Activated CD4-positive, alpha-beta T cell treated with anti-CD3 and anti-CD28 coated beads, Interleukin-2, amount 50 U/mL, for 4 hours (primary cell): ENCODE measurements at places on chromosomes 7 and 10.

DNA sequence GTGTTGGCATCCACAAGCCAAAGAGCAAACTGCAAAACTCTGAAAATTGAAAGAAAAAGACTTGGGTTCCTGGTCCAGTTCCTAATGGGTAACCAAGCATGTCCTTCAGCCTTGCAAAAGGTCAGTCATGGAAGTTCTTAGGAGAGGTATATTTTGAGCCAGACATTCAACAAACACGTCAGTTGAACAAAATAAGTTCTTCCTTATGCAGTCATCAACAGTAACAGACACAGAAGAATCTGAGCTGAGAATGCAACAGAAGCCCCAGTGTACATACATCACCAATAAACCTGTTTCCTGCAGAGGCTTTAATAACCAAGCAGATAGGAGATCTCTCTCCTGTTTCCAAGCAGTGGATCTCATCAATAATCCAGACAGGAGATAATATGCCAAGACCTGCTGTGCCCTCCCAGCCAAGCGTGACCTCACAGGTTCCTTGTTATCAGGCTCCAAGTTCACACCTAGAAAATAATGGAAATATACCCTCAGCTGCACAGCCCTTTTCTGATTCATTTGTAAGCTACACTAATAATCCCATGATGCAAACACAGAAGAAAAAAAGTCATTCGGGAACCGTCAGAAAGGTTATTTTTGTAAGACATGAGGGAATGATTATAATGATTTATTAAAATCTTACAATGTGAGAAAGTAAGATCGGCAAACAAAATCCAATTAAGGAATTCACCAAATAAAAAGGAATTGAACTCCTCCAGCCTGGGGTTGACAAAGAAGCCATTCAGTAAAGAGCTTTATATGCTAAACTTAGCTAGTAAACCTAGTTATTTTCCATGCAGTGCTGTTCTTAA, 90.7 kb downstream of the DGKI start:
- no peak for DNase-seq

- no peak for DNase-seq
Measured at GRCh38 chr10:15426558-15426957, 55.5 kb upstream of the FAM171A1 start.

DNA sequence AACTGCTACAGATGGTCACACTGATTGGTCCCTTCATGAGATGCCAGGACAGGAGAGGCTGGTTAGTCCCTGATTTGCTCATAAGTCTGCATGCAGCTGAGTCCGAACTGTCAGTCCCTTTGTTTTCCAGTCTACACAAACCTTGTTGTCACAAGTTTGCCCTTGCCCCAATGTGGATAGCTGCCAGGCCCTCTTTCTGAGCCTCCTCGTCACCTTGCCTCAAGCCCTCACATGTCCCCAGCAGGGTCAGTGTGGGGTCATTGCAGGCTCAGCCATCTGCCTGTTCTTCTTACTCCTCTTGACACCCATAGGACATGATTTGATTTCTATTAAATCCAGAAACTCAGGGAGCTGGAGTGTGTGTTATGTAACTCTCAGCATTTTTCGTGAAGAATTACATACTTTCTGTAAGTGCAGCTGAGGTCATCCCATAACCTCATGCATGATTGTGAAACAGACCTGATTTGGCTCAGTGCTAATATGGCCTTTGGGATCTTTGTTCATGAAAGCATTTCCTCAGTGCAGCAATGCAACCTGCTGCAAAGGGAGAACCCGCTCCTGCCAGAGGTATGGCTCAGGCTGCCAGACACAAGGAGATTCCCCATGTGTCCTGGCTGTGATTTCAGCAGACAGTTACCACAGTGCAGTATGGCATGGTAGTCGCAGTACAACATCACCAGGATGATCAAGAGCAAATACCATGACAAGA, 70.0 kb upstream of the ZMIZ2 start:
- no peak for DNase-seq

- no peak for DNase-seq
Measured at GRCh38 chr10:118562851-118563250, 32.6 kb downstream of the PRLHR start.

- no peak for DNase-seq
Measured at GRCh38 chr7:155365146-155365874, 67.6 kb downstream of the INSIG1 start.

- DNase-seq = no peak
Measured at GRCh38 chr10:131609176-131609575, 291.6 kb upstream of the PPP2R2D start.

DNA sequence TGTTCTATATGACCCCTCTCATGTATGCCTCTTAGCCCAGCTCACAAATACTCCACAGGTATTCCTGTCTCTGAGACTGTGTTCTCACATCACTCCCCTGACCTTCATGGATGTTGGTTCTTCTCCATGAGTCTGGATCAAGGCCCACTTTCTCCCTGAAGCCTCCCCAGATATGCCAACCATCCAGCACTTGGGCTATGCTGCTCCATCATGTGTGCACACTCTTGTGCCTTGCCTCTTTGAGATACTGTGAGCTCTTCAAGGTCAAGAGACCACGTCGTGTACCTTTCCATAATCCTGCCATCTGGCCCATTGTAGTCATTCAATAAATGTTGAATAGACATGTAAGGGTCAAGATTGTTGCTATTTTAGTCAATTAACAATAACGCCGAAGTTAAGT, 30.1 kb upstream of the TM9SF3 start:
- no peak for DNase-seq

- DNase-seq = no peak
Measured at GRCh38 chr10:44801383-44802327, 109.5 kb upstream of the TMEM72 start.

GRCh38 chr10:34802692-34803091, 12.4 kb downstream of the PARD3 start:
- no peak for DNase-seq

DNA sequence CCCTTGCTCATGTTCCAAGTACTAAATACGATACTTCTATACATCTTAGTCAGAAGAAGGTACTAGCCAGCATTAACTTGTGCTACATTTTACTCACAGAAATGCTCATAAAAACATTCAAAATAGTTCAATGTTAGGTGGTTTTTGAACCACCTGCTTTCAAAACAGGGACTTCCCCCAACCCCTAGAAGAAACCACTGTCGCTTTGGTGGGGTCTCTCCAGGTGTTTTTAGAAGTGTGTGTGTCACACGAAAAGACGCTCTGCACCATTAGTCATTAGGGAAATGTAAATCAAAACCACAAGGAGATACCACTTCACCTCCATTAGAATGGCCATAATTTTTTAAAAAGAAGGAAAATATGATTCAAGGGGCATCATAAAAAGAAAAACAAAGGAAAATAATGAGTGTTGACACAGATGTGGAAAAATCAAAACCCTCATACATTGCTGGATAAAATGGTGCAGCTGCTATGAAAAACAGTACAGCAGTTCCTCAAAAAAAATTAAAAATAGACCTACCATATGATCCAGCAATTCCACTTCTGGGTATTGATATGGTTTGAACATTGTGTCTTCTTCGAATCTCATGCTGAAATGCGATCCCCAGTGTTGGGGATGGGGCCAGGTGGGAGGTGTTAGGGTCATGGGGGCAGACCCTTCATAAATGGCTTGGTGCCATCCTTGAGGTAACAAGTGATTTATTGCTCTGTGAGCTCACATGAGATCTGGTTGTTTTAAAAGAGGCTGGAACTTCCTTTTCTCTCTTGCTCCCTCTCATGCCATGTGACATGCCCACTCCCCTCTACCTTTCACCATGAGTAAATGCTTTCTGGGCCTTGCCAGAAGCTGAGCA, 74.2 kb downstream of the MALSU1 start:
- DNase-seq = peak; percentile 26

DNA sequence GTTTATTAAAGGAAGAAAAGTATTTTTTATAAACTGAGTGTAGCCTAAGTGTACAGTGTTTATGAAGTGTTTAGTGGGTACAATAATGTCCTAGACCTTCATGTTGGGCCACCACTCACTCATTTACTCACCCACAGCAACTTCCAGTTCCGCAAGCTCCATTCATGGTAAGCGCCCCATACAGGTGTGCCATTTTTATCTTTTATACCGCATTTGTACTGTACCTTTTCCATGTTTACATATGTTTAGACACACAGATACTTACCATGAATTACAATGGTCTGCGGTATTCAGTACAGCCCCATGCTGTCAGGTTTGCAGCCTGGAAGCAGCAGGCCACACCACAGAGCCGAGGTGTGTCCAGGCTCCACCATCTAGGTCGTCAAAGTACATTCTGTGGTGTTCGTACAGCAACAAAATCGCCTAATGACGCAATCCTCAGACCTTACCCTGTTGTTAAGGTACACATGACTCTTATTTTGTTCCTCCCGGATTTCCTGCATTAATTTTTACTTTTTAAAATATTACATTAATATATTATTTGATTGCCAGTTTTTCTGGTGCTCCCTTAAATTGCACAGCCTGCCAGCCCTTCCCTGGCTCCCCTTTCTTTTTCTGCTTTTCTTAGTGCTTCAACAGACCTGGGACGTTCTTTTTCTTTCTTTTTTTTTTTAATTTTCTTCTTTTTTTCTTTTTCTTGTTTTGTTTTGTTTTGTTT, 881 bp upstream of the SSBP1 start:
- DNase-seq = no peak

- DNase-seq = no peak
Measured at GRCh38 chr10:76211691-76212090, 780.3 kb downstream of the LRMDA start.

DNA sequence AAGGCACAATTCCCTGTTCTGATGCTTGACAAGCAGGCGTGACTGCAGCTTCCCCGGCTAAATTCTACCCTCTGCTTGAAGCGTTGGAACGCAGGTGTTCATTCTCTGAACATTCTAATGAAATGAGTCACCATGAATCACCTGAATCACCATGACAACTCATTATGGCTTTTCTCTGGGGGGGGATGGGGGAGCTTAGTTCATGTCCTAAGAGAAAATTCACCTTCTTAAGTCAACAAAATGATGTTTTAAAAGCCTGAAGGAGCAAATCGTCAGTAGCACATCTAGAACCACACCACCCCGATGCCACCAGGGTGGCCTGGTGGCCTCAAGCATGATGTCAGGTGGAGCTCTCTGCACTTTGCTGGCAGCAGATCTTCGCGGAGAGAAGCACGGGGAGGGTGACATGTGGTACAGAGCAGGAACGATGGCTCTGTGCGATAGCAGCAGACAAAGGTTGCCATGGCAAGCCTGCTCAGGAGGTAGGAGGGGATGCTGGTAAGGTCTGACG, 33.7 kb downstream of the DDC start:
- DNase-seq = peak; percentile 2

GRCh38 chr7:151327022-151327421, 14.6 kb upstream of the NUB1 start:
- no peak for DNase-seq

DNA sequence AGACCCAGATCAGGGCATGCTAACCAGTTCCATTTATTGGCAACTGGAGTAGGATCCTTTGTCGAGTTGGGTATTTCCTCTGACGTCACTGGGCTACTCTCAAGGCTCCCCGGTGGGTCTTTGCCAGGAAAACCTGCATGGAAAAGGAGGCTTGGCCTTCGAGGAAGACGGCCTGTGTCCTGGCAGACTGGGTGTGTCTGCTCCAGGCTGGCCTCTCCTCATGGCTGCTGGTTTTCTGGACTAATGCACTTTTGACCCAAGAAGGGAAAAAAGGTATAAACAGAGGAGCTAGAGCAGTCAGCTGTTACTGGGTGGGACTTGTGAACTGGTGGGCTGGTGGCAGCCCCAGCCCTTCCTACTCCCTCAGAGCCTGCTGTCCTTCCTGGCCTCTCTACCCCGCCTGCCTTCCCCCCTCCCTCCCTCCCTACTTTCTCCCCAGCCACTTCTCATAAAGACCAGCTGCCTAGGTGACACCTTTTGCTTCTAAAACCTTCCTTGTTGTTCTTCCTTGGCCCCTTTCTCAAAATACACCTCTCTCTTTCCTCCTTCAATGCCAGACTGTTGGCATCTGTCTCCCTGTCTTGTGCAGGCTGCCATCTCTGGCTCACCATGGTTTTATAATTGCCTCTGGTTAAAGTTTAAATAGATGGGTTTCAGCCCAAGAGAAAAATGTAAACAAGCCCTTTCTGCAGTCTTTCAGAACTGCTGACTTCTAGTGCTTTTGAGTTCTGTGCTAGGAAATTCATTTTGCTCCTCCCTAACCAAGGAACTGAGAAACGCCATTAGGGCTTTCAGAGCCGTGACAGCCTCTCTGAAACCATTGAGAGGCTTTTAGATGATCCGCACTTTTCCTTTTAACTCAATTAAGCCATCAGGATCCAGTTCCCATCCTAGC, 101.8 kb upstream of the MKLN1 start:
- DNase-seq = no peak

GRCh38 chr7:130721486-130722277, 12.3 kb downstream of the KLF14 start:
- no peak for DNase-seq

- no peak for DNase-seq
Measured at GRCh38 chr10:31820096-31820495, 108.5 kb downstream of the ARHGAP12 start.

DNA sequence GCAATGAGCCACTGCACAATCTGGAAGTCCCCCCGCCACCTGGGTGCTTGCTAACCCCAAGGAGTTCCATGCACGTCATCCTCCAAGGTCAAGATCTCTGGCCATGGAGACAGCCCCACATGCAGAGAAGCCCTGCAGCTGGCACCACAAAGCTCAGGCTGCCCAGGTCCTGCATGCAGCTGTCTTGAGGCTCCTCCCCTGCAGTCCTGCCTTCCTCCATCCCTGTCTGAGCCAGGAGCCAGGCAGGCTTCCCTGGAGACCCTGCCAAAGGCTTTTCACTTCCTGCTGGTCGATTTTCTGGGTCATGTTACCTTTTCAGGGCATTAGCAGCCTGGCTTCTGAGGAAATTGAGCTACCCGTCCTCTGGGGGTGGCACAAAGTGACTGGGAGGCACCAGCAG, 12.5 kb upstream of the TMEM72 start:
- no peak for DNase-seq

GRCh38 chr7:21617513-21617912, 74.7 kb downstream of the DNAH11 start:
- DNase-seq = no peak

DNA sequence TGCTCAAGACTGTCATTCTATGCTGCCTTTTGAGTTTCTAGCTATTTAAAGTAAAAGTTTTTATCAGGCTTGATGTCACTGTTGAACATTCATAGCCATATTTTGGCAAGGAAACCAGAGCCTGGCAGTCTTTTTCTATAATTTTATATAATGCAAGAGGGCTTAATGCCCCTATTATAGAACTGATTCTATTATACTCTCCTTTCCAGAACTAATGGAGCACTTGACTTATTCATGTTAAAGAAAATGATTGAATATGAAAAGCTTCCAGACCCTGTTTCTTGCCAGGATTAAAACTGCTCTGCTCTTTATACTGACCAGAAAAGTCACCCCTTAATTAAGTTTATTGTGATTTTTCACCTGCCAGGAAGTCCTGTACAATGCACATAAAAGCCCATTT, 337.6 kb upstream of the CHRM2 start:
- DNase-seq = no peak

- no peak for DNase-seq
Measured at GRCh38 chr7:83655951-83656556, 7.1 kb upstream of the SEMA3E start.

GRCh38 chr10:78049851-78050250, 16.2 kb downstream of the RPS24 start:
- no peak for DNase-seq

GRCh38 chr7:105846404-105846803, 30.0 kb downstream of the ATXN7L1 start:
- no peak for DNase-seq

- DNase-seq = no peak
Measured at GRCh38 chr10:103769176-103769575, 86.2 kb downstream of the SH3PXD2A start.
